ENCODE measurements at places on chromosomes 16 and 17.
A peak's percentile ranks its signal among the peaks of the same experiment; 100 is the strongest.

GRCh38 chr17:7538891-7539545 is 9.8 kb upstream of the TNFSF12 start:
- DNase-seq: peak; percentile 28

DNA sequence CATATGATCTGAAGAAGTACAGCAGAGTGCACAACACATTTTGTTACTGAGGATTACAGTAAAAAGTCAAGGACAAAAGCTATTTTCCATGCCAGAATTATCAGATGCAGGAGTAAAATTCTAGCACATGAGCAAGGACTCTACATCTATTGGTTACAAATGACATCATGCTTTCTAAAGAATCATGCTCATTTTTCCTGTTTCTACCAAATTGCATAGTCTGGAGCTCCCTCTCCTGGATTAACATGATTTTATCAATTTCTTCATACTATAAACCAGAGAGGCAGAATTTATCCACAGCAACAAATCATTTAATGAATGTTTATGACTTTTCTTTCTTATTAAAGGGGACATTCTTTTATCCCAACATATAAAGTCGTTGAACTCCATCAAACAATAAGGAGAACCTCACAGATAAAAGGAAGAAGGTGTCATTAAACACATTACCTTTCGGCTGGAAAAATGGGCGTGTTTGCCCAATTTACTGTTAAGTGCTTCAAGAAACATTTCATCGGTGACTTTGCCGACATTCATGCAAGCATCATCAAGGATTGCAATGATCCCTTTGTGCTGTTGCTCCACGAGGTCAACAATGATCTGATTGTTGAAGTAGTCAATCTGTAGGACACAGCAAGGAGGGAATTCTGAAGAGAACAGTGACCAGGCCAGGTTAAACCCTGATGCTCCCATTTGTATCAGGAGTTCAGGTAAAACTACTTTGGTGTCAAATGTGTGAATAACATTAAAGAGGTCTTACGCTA is 121.7 kb downstream of the MYO1D start:
- peak; percentile 41 for DNase-seq

DNA sequence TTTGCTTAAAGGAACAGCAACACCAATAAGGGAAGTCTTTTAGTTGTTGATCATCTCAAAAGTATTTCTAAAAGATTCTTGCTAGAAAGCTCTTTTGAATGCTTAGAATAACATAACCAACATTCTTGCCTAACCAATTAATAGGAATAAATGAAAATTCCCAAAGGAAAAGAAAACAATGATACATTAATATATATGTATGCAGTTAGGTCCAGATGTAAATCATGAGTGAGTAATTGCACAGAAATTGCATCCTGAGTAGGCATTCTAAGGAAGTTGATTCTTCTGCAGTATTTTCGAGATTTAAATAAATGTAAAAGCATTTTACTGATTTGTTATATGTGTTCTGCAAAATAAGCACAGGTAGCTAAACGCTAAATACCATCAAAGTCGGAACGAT is 22.1 kb downstream of the COX10 start:
- no peak for DNase-seq

- DNase-seq: no peak
Observed at GRCh38 chr16:66427871-66428681, 981 bp downstream of the BEAN1 start.

- no peak for DNase-seq
Observed at GRCh38 chr17:31588512-31588911, 197.0 kb downstream of the RAB11FIP4 start.

- DNase-seq: no peak
Observed at GRCh38 chr17:72616447-72616846, 476.0 kb downstream of the SLC39A11 start.

DNA sequence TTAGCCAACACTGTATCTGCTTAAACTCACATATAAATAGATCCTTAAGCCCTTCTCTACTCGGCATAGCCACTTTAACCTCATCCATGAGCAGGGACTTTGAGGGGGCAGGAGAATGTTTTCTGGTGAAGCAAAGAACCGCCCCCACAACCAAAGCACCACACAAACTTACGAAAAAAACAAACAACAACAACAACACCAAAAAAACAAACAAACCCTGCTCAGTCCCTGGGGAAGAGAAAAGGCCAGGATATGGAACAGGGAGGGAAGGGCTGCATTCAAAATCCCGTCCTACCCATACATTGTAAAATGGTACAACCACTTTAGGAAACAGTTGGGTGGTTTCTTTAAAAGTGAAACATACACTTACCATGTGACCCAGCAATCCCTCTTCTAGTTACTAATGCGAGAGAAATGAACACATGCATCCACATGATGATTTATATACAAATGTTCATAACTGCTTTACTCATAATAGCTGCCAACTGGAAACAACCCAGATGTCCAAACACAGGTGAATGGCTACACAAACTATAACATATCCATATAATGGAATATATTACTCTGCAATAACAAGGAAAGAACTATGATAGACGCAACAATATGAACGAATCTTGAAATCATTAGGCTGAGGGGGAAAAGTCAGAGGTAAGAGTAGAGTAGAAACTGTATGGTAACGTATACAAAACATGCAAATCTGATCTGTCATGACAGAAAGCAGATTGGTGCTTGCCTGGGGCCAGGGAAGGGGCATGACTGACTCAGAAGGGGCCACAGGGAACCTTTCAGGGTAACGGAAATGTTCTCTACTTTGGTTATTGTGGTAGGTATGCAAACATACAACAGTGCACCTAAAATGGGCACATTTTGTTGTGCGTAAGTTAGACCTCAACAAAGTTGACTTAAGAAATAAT is 37.7 kb upstream of the TOB1 start:
- no peak for DNase-seq

DNA sequence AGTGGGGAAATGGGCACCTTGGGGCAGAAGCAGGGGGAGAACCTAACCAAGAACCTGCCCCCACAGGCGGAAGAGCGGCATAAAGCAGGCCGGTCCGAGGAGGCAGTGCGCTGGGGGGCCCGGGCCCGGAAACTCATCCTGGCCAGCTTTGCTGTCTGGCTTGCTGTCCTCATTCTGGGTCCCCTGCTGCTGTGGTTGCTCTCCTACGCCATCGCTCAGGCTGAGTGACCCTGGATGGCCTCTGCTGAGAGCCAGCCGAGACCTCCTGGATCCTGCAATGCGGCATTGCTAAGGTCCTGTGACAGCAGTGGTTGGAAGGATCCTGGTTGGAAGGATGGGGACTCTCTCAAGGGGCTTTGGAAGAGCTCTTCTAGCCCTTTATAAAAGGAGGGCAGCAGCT is 4.5 kb upstream of the PHKG2 start:
- DNase-seq: no peak

DNA sequence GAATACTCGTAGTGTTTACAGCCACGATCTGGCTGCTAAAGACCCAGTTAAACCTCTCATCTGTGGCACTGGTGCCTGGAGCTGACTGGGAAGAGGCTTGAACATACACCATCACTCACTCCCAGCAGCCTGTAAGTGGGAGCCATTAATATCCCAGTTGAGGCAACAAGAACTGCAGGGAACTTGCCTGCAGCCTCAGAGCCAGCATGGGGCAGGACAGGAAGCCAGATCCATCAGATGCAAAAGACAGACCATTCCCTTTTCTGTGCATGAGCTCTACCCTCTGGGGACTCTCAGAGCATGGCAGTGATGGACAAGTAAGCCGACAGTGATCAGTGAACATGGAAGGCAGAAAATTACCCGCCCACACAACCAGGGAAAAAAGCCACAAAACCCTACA is 91.8 kb downstream of the TMEM132E start:
- no peak for DNase-seq

- no peak for DNase-seq
Observed at GRCh38 chr17:45038728-45039634, 12.5 kb downstream of the DCAKD start.

DNA sequence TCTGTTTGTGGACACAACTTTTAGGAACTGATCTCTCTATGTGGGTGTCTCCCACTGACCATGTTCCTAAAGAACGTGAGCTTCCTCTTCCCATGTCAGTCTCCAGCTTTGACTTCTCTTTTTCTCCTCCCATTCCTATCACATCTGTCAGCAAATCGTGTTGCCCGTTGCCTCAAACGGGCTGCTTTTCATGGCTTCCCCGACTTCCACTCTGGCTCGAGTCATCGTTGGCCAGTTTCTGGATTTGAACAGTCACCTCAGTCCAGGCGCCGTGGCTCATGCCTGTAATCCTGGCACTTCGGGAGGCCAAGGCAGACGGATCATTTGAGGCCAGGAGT is 5.4 kb downstream of the ABCC1 start:
- no peak for DNase-seq

DNA sequence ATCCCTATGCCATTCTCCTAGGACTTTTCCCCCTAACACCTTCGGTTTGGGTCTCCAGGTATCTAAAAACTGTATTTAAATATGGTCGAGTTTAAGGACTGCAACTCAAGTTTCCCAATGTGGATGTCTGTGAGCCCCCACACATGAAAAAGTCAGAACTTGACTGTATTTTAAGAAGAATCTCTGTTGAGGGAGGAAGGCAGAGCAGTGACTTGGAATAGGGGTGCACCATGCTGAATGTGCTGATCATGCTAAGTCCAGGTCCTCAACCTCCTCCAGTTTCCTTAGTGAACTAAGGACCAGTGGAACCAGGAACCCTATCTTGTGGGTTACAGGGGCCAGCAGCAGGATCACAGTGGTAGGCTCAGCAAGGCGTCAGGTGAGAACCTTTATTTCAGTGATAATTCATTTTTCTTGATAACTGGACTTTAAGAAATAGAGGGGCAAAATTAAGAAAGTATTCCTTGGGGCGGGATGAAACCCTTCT is 19.5 kb downstream of the GRB7 start:
- no peak for DNase-seq

DNA sequence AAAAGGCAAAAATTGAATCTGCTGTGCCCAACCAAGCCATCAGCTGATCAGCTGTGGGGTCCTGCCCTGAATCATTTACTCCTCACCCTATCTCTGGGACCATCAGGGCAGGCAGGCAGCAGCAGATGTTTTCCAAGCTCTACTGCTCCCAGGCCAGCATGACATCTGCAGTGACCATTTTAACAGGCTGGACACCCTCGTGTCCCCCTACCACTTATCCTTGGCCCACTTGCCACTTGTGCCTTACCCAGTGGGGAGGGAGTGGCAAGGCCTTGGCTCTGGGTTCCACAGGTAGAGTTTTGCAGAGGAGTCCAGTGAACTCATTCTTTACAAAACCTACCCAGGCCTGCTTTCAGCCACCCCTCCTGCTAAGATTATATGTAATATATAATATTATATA is 12.0 kb upstream of the CA4 start:
- no peak for DNase-seq

DNA sequence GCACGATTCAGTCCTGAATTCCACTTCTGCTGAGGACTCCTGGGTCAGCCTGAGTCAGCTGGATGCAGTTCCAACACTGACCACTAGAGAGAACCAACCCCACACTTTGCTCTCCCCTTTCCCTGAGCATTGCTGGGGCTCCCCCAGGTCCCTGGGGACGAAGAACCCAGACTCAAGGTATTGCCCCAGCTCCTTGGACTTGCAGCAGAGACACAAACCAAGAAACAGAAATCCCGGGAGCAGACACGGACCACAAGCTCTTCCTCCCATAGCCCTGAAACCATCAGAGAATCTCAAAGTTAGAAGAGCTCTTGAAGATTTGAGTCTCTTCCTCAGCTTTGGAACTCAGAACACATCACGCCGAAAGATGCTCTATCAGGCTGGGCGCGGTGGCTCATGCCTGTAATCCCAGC is 678 bp upstream of the GH1 start:
- DNase-seq: peak; percentile 45

DNA sequence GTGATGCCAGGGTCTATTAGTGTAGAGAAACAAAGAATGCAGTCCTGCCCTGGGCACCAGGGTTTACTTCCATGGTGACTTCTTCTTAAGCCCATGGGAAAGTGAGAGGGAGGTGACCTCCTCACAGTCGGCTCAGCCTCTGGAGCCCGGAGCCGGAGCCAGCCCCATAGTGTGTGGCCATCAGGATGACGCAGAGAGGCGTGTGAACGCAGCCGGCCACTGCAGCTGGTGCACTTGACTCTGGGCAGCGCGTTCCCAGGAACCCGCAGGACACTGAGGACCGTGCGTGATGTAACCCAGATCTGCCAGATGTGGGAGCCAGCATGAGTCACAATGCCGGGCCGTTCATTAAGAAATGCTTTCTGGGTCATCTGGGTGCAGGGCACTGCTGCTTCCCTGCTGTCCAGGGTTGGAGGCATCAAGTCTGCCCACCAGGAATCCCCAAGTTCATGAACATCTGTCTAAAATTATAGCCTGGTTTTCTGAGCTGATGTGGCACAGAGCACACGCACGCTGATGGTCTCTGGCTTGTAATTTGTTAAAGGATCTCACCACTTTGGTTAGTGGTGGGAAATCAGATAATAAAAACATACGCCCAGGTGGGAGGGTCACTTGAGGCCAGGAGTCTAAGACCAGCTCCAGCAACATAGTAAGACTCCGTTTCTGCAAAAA is 114.1 kb downstream of the PITPNC1 start:
- DNase-seq: peak; percentile 100

DNA sequence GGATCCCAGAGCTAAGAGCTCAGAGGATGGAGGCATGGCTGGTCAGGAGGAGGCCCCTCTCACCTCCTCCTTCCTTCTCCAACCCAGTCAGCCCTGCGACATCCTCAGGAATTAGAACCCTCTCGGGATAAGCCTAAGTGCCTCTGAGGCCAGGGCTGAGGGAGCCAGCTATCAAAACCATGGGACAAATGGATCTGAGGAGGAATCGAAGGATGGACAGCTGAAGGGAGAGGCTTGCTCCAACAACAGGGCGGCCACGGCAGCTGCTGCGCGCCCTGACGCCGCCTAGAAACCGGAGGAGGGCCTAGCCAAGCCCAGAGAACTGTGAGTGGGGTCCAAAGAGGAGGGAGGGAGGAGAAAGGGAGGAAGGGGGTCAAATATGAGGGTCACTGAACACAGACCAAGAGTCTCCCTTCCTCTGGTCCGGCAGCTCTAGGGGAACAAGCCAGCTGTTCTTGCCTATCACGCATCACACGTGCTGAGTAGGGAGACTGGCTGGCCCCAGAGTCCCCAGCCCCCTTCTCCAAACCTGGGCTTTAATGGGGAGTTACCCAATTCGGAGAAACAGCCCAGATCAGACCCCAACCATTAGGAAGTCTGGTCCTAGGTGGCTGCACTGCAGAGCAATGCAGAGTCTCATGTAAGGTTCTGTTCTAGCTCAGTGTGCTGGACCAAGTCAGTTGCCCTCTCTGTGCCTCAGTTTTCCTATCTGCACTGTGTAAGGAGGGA is 5.9 kb upstream of the HOXB13 start:
- no peak for DNase-seq

DNA sequence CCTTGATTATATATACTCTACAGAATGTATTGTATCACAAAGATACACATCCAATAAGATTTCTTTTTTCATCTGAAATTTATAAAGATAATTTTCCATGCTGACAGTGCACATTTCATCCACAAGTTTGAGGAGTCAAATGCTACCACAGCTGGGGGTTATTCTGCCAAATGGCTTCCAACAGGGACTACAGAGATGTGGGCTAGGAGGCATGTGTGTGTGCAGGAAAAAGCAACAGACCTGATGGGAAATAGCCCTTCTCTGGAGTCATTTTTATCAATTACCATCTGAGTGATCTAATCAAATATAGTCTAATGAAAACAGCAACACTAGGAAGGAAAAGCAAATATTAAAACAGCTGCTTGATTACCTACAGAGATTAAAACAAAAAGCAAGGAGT is 290.5 kb downstream of the CEP112 start:
- DNase-seq: no peak

All from brain microvascular endothelial cell (primary cell).